Lower leg skin (tissue), 4 donors: ENCODE measurements at places on chromosomes 1 and 21. TPM values are rescaled to one million over a fixed set of nuclear protein-coding genes. Genes with fewer than 3 reads are reported as not detected.

DNA sequence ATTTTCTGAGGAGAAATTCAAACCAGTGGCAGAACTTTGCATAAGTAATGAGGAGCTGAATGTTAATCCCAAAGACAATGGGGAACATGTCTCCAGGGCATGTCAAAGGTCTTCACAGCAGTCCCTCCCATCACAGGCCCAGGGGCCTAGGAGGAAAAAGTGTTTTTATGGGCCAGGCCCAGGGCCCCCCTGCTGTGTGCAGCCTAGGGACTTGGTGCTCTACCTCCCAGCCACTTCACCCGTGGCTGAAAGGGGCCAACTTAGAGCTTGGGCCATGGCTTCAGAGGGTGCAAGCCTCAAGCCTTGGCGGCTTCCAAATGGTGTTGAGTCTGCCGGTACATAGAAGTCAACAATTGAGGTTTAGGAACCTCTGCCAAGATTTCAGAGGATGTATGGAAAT is 854.0 kb downstream of the LRRIQ3 start:
- no peak for DNase-seq

The CFAP57 gene
- total RNA-seq, result 0.21 TPM

DNA sequence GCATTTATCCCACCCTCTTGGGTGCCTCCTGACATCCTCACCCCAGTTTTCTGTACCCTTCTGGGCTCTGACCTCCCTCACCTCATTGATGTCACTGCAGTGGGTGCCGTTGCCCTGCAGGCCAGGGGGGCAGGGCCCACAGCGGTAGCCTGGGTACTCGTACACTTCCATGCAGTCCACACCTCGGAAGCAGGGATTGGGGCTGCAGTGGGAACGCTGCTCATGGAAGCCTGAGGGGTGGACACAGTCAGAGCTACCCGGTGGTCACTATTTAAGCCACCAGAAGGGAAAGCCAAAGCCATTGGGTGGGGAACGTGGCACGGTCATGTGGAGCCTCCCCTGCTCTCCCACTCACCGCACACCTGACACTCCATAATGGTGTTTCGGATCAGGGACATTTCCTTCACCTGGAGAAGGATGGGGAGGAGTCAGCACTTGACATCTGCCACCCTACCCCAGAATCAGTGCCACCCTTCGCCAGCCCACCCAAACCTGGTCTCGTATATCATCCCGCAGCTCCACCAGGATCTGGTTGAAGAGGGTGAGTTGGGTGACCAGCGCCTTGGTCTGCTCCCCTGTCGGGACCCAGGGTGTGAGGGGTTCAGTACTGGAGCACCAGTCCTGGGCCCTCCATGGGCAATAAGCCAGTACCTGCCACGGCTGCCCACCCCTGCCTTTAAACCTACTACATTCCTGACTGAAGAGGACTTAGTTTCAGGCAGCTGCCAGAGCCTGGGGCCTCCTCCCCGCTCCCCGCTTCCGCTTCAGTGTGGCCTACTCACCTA is 4.8 kb downstream of the THBS3 start:
- DNase-seq, result no peak

The LEFTY1 gene
- 0.19 TPM for total RNA-seq

DNA sequence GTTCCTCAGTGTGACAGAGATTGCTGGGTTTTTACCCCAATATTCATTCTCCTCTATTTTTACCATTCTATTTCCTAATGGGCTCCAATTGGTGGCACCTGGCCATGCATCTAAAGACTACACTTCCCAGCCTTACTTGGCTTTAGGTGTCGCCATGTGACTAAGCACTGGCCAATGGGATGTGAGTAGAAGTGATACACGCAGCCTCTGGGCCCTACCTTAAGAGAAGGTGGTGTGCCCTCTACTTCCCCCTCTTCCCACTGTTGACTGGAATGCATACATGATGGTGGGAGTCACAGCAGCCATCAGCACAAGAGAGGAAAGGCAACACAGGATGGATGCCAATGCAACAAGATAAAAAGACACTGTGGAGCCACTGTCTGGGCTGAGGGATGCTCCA is 11.4 kb upstream of the OLIG2 start:
- DNase-seq, result peak; percentile 53

GRCh38 chr21:37460196-37460595 is 93.6 kb downstream of the DYRK1A start:
- no peak for DNase-seq

GRCh38 chr1:247119600-247120407 is 15.6 kb upstream of the ZNF669 start:
- no peak for DNase-seq

DNA sequence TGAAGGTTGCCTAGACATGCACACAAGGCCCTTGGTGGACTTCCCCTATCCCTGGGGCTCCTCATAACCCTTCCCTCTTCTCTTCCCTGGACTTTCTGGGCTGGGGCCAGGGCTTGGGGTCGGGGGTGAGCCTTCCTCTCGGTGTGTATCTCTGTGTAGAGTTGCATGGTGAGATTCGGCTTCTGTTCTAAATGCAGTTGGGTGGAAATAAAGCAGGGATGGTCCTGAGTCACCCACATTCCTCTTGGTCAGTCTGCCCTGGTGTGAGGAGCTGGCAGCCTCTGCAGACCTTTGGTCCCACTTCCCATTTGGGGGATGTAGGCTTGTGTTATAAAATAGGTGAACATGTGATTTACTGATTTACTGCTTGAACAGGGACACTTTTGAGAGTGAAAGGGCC is 38.0 kb downstream of the ADARB1 start:
- DNase-seq, result no peak

The ANKRD34A gene
- total RNA-seq, result 1.3 TPM

DNA sequence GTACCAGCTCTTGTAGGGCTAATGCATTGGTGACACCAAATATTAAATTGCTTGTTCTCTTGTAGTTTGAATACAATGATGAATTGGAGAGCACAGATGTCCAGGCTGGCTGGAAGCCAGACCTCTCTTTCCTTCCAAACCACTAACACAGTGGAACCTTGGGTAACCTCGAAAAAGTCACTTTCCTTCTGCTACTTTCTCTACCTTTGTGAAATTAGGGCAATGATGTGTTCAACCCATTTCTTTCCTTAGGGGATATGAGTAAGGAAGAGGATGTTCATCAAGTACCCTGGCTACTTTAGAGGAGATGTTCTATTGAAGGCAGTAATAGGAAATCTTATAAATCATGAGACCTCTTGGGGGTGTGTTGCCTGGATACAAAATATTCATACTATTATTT is 55.7 kb downstream of the XCL2 start:
- DNase-seq, result peak; percentile 66

- DNase-seq, result no peak
Measured at GRCh38 chr1:219190605-219191004, 16.9 kb downstream of the LYPLAL1 start.

GRCh38 chr21:34073032-34073748 is at the start of the genes MRPS6 and SLC5A3:
Gene MRPS6 (plus strand): TSS chr21:34073578. CDS start chr21:34073701, 123 bp downstream.
Gene SLC5A3 (plus strand): TSS chr21:34073578. CDS start chr21:34095199, 21,621 bp downstream.
- DNase-seq, result peak; percentile 95

GRCh38 chr1:20551945-20552727 is at the start of gene FAM43B:
Gene FAM43B (plus strand): TSS chr1:20552573. CDS start chr1:20552974, 401 bp downstream.
- DNase-seq, result peak; percentile 27

The COL9A2 gene
- 2.4 TPM for total RNA-seq

- no peak for DNase-seq
Measured at GRCh38 chr1:97120806-97121205, 399.2 kb downstream of the PTBP2 start.

GRCh38 chr1:65658122-65658521 is 134.6 kb upstream of the PDE4B start:
- DNase-seq, result no peak

GRCh38 chr1:210358626-210359025 is 29.9 kb downstream of the HHAT start:
- no peak for DNase-seq

- DNase-seq, result no peak
Measured at GRCh38 chr1:157113631-157114030, 14.0 kb upstream of the ETV3L start.

GRCh38 chr1:42033629-42034028 is 114.9 kb upstream of the HIVEP3 start:
- no peak for DNase-seq

GRCh38 chr1:71950579-71950978 is 331.8 kb downstream of the NEGR1 start:
- no peak for DNase-seq

- peak; percentile 24 for DNase-seq
Measured at GRCh38 chr1:42035205-42035829, 116.6 kb upstream of the HIVEP3 start.

GRCh38 chr1:28078262-28078661 is 10.1 kb downstream of the EYA3 start:
- DNase-seq, result no peak

- no peak for DNase-seq
Measured at GRCh38 chr1:68453060-68453670, 3.4 kb upstream of the RPE65 start.

The RGS1 gene
- total RNA-seq, result 69.6 TPM

DNA sequence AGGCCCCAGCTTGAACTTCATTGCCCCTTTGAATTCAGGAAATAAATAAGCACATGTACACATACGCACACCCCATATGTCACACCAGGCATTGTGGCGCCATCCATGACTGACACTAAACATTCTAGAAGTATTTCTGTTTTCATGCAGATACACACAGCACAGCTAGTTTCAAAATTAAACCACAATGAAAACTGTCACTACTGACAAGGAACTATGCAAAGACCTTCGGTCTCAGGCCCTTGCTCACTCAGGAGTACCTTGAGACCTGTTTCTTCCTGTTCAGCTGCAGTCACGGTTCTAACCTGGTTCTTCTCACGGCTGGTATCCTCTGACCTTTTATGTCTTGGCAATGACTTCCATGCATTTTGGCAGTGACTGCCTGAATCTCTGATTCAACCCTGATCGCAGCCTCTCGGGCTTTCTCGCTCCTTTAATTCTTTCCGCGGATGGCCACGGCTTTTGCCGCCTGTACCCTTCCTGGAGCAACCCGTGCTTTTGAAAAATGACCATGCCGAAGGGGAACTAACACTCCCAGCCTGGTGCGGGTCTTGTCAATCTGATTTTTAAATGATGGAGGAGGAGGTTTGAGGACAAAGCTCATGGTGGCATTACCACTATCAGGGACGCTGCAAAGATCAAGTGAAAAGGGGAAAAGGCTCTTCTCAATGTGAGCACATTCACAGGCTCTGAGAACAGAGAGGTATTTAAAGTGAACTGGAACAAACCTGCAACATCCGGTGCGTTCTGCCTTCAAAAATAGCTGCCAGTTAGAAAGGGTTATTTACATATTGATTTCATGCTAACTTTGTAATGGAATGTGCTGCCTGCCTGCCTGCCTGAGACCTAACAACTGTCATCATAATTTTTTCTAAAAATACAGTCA is 384.6 kb downstream of the RRAGC start:
- DNase-seq, result no peak

The MX2 gene
- 3.1 TPM for total RNA-seq

GRCh38 chr1:229024528-229025130 is 246.3 kb upstream of the RAB4A start:
- no peak for DNase-seq

- peak; percentile 6 for DNase-seq
Measured at GRCh38 chr1:230807561-230808280, 60.5 kb downstream of the CAPN9 start.

GRCh38 chr1:206887701-206888100 is 9.5 kb upstream of the IL24 start:
- no peak for DNase-seq

DNA sequence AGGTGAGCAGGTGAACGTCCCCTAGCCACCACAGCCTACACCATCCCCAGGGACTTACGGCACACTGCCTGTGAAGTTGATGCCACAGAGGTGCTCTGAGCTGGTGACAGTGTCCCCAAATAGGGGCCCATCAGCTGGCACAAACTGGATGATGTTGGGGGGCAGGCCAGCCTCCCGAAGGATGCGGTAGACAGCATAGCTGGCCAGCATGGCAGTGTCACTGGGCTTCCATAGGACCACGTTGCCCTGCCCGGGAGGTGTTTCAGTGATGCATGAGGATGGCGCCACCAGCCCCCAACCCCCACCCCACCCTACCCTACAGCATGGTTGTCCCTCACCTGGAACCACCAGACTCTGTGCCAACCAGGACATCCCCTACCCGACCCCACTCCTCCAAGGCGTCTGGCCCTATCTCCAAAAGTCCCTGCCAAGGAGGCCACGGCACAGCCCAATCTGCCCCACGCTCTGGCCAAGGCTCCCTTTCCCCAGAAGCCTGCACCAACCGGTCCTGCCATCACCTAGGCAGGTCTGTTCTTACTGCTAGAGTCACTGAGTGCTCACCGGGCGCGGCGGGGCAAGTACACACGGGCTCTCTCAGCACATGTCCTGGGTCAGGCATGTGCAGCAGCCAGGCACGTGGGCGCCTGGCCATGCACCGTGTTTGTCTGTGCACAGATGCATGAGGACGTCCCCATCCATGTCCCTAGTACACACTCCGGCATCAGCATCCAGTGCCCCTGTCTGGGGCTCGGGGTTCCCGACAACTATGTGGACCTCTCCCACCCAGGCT is 20.5 kb downstream of the ALDH4A1 start:
- no peak for DNase-seq

The CHODL gene
- total RNA-seq, result 1.0 TPM

DNA sequence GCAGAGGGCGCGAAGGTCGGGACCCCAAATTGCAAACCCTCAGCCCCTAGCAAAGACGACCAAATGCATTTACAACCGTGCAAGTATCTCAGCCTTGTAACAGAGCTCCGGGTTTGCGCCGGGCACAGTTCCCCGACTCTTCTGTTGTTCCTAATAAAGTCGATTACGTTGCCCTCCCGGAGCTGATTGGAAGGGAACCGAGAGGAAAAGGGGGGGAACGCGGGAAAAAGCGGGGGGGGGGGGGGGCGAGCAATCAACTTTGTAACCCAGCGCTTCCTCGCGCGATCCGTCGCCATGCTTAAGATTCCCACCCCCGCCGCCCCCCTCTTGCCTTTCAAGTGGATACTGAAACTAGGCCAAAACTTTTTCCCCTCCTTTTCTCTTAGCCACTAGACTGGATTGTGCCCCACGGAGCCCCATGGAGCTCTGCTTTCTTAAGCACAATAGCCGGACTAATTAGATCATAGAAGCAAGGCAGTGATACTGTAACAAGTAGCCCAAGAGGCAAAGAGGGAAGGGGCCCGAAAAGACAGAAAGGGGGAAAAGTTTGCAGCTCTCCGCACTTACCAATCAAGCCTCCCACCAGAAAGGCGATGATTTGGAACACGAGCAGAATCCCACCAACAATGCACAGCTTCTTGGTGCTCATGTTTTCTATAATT is 565 bp downstream of the WLS start:
- DNase-seq, result peak; percentile 71

DNA sequence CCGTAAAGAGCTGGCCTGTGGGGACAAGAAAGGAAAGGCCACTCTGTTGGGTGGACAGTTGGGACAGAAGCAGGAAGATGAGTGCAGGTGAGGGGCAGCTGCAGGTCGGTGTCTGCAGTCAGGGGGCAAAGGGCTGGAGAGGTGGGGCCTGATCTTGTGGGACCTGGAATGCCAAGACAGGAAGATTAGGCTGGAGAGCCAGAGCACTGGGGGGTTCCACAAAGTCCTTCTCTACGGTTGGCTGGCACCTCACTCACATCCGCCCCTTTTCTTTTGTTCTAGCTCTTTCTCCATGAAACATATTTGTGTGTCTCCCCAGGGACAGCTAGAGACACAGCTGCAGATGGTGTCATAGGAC is 404.1 kb downstream of the PTPRU start:
- peak; percentile 70 for DNase-seq

DNA sequence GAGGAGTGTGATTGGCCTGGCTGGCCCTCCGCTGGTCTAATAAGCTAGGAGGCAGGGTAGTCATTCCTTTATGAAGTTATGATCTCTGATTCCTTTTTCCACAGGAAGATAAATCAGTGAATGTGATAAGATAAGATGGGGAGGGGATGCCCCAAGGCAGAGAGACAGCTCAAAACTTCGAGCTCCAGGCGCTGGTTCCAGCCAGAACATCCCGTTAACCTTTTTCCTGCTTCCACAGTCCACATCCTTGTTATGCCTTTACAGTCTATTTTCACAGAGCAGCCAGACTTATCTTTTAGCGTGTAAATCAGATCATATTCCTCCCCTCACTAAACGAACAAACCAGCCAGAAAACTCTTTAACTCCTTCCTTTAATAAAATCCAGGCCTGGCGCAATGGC is 38.5 kb upstream of the BMP8B start:
- no peak for DNase-seq
